ENCODE measurements at places on chromosomes 1 and 21. TPM values are rescaled to one million over a fixed set of nuclear protein-coding genes. Genes with fewer than 3 reads are reported as not detected.

- H3K27ac ChIP-seq, result no peak overlapping the region
- H3K4me1 ChIP-seq, result no peaks in the 10 kb centered on the region
- H3K36me3 ChIP-seq, result no peaks in the 10 kb centered on the region
- H3K4me3 ChIP-seq, result no peak overlapping the region
These were observed 360.5 kb upstream of the DAB1 start for GRCh38 chr1:57784356-57784755.

Gene LORICRIN
- not detected for total RNA-seq

DNA sequence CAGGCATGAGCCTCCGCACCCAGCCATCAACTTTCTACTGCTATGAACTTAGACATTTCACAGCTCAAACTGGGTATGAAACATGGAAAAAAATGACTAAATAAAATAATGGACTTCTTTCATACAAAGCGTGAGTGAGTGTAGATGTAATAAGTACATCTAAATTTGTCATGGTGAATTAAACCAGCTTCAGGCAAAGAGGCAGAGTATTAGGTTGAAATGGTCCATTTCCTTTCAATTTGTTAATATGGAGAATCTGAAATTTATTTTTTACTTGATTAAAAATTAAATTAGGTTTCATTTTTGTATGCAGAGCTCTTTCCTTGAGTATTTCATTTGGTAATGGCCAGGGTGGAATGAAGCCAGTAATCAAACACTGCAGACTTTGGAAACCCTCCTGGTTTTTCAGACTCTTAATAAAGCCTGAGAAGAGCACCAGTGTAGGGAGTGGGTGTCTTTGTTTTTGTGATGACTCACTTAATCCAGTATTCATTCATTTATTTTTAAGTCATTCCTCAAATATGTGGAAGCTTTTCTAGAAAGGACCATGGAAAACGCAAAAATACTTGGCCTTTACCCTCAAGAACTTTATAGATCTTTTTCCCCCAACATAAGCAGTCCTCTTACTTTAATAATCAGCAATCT is 49.2 kb downstream of the ALG14 start:
- no peaks in the 10 kb centered on the region for H3K36me3 ChIP-seq
- H3K4me3 ChIP-seq, result peak overlapping the region; percentile 26
- no peak for DNase-seq
- H3K27me3 ChIP-seq, result no peaks in the 10 kb centered on the region
- H3K4me1 ChIP-seq, result peaks cover 23% of the 10 kb centered on the region

Gene FGGY
- 6.5 TPM for total RNA-seq

DNA sequence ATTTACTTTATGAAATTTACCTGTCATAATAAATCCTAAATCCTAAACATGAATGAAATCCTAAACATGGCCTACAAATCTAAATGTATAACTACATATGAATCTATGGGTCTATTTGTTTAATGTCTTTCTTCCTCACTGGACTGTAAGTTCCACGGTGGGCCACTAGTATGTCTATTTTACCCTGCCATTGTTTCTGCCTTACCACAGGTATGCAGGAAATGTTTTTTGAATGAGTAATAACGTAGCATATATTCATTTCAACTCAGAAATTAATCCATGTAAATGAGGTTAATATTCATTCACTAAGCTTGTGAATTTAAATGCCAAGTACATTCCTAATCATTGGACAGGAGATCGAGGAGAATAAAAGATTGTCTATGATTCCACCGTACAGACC is 35.3 kb downstream of the B3GALNT2 start:
- H3K4me3 ChIP-seq, result no peak overlapping the region
- H3K36me3 ChIP-seq, result peaks cover 9% of the 10 kb centered on the region
- no peak overlapping the region for H3K27ac ChIP-seq
- no peak for DNase-seq
- no peaks in the 10 kb centered on the region for H3K27me3 ChIP-seq

- H3K36me3 ChIP-seq, result no peaks in the 10 kb centered on the region
- H3K4me1 ChIP-seq, result peaks cover 36% of the 10 kb centered on the region
- DNase-seq, result no peak
- no peak overlapping the region for H3K27ac ChIP-seq
- H3K27me3 ChIP-seq, result no peaks in the 10 kb centered on the region
These were observed 2.5 kb downstream of the VWA1 start for GRCh38 chr1:1437904-1438376.

DNA sequence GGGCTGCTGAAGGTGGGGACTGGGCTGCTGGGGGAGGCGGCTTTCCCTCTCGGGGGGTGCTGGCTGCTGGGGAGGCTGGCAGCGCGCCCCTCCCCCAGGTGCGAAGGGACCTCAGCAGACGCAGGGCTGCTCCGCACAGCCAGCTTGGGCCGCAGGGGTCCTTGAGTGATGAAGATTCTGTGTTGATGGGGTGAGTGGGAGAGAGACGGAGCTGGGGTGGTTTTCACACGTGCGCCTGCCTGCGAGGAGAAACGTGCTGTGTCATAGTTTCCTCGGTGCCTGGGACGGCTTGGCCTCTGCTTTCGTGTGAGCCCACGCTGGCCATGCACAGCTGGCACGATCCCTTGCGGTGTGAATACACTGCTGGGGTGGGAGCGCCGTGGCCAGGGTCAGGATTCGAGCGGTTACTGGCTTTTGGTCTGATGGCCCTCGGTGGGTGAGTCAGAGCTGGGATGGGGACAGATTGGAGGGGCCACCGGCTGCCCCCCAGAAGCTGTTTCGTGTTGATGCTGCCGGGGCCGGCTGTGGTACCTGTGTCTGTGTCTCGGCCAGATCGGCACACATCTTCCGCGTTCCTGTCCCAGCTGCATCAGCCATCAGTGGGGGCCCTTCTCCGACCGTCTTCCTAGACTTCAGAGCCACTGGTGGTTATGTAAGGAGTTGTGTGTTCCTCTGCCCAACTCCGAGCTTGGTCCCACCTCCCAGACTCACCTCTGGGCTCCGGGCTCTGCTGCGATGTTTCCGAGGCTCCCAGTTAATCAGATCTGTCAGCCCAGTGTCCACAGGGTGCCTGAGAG is 24.9 kb downstream of the PRKCZ start:
- peaks cover 7% of the 10 kb centered on the region for H3K4me1 ChIP-seq
- H3K4me3 ChIP-seq, result no peak overlapping the region
- H3K27ac ChIP-seq, result no peak overlapping the region
- DNase-seq, result no peak

DNA sequence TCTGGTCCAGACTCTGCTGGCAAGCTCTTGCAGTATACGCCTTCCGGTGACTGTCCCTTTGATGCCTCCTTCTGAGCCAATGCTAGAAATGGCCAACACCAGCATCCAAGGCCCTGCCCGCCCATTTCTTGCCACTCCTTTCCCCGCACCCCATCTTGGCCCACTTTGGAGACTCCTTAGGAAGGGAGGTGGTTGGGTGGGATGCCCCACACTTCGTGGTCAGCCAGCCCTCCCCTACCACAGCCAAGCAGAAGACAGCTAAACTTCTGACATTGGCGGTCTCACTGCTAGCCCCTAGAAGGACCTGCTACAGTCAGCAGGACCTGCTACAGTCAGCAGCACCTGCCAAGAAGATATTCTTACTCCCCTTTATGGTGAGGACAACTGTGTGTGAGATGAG is 73.5 kb upstream of the CLDN14 start:
- no peak overlapping the region for H3K4me3 ChIP-seq
- H3K27ac ChIP-seq, result no peak overlapping the region
- no peak for DNase-seq
- no peaks in the 10 kb centered on the region for H3K27me3 ChIP-seq
- no peaks in the 10 kb centered on the region for H3K36me3 ChIP-seq
- H3K4me1 ChIP-seq, result no peaks in the 10 kb centered on the region

DNA sequence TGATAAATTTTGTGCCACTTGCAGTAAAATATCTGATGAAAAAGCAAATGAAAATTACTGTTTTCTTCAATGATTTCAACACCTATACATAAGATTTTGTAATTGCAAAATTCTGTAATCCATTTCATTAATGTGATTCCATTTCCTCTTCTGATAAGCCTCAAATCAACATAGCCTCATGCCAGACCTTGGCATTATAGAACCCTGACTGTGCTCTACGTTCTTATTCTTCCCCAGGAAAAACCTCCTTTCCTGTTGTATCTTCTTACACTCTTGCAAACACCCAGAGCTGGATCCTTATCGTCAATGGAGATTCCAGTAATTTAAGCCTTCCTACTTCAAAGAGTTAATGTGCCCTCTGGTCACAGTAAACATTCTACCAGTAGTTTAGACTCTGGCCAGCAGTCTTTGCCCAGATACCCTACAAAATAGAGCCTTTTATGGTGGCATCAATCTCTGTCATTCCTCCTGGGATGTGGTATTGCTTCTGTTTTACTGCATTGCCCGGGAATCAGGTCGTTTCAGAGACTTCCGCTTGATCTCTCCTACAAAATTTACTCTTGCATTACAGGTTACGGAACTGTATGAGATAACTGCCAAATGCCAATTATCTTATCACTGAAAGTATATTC is 48.5 kb upstream of the CHRM3 start:
- H3K27me3 ChIP-seq, result no peaks in the 10 kb centered on the region
- no peaks in the 10 kb centered on the region for H3K36me3 ChIP-seq
- H3K4me3 ChIP-seq, result no peak overlapping the region
- H3K27ac ChIP-seq, result no peak overlapping the region
- H3K4me1 ChIP-seq, result no peaks in the 10 kb centered on the region
- no peak for DNase-seq

DNA sequence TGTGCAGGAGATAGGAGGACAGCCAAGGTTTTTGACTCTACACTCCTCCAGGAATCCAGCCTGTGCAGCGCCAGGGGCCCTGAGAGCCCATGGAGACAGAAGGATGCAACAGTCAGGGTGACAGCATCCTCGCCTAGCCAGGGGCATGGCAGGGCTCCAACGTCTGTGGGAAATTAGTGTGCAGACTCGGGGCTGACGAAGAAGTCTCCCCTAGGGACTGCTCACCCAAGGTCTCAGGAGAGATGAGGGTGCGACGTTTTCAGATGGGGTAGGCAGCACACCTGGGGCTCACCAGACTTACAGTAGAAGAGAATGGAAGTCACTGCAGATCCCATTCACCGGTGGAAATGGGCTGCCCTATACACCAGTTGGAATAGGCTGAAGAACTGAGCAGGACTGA is 241.7 kb downstream of the SETD4 start:
- no peak overlapping the region for H3K27ac ChIP-seq
- H3K36me3 ChIP-seq, result no peaks in the 10 kb centered on the region
- no peak overlapping the region for H3K4me3 ChIP-seq
- H3K4me1 ChIP-seq, result peaks cover 10% of the 10 kb centered on the region
- no peak for DNase-seq
- H3K27me3 ChIP-seq, result no peaks in the 10 kb centered on the region

- no peak overlapping the region for H3K27ac ChIP-seq
- H3K36me3 ChIP-seq, result no peaks in the 10 kb centered on the region
- no peaks in the 10 kb centered on the region for H3K27me3 ChIP-seq
- H3K4me3 ChIP-seq, result no peak overlapping the region
- DNase-seq, result no peak
These were observed 195.3 kb upstream of the USP25 start for GRCh38 chr21:15534450-15534886.

Gene C2CD4D
- not detected for total RNA-seq

DNA sequence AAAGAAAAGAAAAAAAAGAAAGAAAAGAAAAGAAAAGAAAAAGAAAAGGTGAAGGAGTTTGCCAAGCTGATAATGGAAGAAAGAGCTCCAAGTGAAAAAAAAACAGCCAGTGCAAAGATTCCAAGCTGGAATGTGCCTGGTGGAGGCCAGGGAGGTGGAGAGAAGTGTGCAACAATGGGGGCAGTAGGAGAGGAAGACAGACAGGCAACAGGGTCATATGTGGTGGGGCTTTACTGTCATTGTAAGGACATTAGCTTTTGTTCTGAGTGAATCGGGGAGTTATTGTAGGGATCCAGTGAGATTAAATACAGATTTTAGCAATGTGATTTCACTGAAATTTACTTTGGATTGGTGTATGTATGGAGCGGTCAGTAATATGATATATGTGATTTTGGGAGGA is 14.0 kb upstream of the MYSM1 start:
- H3K4me3 ChIP-seq, result no peak overlapping the region
- no peaks in the 10 kb centered on the region for H3K27me3 ChIP-seq
- no peak overlapping the region for H3K27ac ChIP-seq
- DNase-seq, result no peak
- H3K4me1 ChIP-seq, result no peaks in the 10 kb centered on the region

DNA sequence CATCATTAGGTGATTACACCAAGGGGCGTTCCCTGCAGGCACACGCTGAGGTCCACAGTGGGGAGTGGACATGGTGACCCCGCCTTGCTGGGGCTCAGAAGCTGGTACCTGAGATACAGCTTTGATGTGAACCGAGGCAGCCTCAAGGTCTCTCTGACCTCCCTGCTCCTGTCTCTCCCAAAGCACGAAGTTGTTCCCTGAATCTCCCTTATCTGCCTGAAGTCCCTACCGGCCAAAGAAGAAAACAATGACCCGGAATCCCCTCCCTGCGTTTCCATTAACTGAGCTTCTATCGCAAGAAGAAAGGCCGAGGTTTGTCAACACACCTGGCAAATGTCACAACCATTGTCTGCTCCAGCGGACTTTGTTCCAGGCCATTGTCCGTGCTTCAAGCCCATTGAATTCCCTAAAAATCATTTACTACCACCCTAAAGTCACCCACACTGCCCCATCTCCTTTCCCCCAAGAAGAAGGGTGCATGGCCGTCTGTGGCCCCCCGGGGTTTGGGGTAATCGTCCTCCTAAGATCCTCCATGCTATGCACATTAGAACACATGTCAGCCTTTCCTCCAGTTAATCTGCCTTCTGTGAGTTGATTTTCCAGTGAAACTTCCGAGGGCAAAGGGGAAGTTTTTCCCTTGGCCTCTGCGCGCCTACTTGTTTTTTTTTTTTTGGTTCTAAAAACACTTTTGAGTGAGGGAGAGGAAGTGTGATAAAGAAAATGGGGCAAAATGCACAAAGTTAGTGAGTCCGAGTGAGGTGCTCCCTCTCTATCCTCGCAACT is 48.1 kb upstream of the COL18A1 start:
- H3K4me3 ChIP-seq, result no peak overlapping the region
- no peaks in the 10 kb centered on the region for H3K27me3 ChIP-seq
- no peak for DNase-seq
- H3K27ac ChIP-seq, result peak overlapping the region; percentile 49

GRCh38 chr21:41071258-41072171 is 96.4 kb upstream of the BACE2 start:
- H3K4me1 ChIP-seq, result peaks cover 6% of the 10 kb centered on the region
- H3K36me3 ChIP-seq, result no peaks in the 10 kb centered on the region
- H3K27ac ChIP-seq, result no peak overlapping the region
- DNase-seq, result no peak
- no peaks in the 10 kb centered on the region for H3K27me3 ChIP-seq

DNA sequence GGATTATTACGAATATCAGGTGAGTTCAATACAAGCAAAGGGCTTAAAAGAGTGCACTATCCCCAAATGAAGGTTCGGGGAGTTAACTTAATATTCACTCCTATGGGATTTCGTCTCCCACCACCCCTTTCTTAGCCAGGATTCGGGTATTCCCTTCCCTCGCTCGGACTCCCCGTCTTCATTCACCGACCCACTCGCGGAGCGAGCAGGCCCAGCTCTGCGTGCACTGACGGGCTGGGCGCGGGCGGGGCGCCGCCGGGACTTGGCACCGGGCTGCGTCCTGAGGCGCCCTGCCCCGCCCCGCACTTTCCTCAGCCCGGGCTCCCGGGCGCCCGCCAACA is 7.7 kb upstream of the MPZL1 start:
- no peaks in the 10 kb centered on the region for H3K36me3 ChIP-seq
- peaks cover 13% of the 10 kb centered on the region for H3K4me1 ChIP-seq
- peak overlapping the region; percentile 70 for H3K4me3 ChIP-seq
- H3K27ac ChIP-seq, result peak overlapping the region; percentile 78
